ENCODE measurements at places on chromosomes 7 and 10.

GRCh38 chr10:106513352-106513771 lies 651.1 kb downstream of the SORCS1 start:
- no peak for DNase-seq

GRCh38 chr7:114182837-114183236 lies 231.8 kb upstream of the FOXP2 start:
- no peak for DNase-seq

DNA sequence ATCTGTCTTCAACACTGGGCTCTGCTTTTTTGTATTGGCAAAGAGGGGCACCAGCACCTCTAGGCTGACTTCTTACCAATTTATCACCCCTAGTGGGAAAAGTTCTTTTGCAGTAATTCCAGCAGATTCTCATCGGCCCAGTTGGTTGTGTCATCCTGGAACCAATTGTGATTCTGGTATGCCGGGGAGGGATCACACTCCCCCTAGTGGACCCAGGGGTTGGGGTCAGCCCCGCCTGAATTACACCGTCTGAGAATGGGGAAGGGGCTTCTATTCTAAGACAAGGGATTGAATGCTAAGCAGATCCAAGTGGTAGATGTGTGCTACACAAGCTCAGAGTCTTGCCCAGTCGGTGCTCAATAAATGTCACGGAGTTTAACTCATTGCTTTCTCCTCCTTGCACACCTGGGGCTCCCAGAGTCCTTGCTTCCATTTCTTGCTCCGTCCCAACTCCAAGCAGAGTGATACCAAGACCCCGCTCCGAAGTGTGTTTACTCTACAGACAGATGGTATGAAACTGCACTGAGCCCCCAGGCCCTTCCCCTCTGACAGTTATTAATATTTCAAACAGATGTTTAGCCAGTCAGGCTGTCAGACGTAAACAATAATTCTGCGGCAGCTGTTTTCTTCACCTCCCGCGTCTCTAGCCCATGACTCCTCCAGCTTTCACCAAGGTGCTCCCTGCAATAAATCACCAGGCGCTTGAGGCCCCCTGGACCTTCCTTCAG lies 71.9 kb downstream of the C10orf105 start:
- no peak for DNase-seq

DNA sequence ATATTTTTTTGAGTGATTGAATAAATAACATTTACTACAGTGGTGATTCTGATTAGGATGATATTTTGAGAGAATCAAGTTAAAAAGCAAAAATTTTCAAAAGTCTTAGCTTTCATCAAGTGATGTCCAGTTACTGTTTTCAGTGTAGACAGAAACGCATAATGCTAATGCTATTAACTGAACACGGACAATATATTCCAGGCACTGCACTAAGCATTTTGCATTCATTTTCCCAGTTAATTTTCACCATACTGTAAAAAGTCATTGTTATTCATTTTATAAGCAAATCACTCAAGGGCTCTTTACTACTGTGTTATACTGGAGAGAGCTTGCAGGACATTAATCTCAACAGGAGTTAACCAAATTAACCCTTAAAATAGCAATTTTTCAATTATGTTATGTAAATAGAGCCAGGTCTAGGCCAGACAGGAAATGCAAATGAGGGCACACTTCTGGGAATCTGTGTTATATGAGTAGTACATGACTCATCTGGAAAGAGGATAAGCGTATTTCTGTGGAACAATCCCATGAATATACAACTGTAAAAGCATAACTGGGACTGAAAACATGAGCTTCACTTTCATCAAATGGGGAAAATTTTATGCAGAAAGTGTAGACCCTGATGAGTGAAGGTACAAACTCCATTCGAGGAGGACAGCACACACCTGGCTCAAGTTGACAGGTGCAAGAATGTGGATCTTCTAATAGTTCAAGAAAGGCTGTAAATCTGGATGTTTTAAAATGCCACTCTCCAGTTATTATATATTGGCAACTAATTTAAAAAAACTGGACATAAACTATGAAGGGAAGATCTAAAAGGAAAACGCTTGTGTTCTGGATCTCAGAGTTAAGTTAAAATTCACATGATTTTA lies 75.4 kb downstream of the ANK3 start:
- DNase-seq: no peak

DNA sequence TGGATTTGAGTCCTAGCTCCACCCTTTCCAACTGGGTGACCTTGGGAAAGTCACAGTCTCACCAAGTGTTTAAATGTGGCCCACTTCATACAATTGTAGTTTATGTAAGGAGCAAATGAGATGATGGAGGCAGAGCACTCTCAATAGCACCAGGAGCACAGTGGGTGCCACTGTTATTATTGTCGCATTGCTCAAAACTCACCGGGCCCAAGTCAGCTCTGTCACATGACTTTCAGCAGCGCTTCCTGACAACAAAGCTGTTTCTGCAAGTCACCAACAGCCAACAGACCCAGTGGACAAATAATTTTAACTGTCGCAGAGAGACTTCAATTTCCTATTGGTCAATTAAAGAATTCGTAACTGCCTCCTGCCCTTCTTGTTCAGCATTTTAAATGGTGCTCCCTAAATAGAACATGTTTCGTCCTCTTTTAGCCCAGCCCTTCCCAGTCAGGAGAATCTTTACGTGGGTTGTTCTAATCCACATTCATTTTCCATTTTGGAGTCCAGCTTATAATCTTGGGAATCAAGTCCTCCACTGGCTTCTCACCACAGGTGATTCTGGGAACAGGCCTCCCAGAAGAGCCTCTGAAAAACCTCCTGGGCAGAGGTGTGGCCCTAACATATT lies 415.6 kb upstream of the NPVF start:
- no peak for DNase-seq

DNA sequence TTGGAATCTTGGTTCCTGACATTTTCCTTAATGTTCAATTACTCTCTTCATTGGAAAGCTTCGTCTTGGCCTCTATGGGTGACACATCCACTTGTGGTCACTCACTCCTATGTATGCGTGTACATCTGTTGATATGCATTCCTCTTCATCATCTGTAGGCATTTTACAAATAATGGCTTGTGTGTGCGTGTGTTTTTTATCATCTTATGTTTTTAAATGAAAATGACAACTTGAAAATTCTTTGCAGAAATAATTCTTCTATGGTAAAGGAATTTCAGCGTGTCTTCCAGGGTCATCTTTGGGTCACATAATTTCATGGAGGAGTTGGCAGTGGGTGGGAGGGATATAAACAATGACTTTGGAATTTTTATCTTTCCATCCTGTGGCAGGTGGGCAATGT lies 925.1 kb downstream of the LRMDA start:
- DNase-seq: no peak

GRCh38 chr10:131722525-131723264 lies 178.1 kb upstream of the PPP2R2D start:
- no peak for DNase-seq

DNA sequence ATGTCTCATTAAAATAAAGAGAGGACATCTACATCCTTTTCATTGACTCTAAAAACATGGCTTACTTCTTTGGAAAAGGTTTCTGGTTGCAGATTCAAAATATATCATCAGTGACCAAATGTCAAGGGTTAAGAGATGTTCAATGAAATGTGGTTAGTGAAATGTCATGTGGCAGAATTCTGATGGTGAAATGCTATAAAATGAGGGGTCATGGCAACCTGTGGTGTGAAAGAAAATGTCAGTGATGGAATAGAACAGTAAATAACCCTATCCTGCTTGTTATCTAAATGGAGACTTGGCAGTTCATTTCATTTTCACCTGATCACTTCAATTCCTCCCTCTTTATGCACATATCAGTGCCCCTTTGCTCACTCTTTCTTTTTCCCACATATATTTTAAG lies 79.4 kb downstream of the TFPI2 start:
- no peak for DNase-seq

DNA sequence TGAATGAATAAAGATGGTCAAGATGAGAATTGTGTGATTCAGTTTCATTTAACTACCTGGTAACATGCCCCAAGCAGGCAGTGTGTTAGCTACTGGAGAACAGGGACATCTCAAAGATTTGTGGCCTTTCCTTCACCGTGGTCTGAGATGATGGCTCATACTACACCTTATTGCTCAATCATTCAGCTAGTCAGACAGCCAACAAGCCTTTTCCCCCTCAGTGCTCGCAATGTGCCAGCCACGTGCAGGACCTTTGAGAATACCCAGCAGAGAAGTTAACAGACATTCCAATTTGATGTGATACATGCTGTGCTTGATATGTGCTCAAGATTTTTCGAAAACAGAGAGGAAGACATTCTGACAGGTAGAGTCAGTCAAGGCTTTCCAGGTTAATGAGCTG lies 562.8 kb downstream of the SUGCT start:
- no peak for DNase-seq

DNA sequence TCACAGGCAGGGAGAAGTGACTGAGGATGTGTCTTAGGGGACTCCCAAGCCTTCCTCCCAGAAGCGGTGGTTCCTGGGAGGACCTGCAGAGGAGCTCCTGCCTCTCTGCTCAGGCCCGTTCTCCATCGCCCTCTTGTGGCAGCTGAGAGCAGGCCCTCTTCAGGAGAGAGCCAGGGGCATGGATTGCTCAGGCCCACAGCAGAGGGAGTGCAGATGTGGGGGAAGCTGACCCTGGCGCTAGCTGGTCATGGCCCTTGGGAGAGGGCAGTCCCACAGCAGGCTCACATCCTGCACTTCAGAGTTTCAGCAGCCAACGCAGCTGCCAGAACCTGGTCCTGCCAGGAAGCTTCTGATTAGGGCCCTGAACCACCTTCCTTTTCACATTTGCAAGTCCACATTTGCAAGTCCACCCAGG lies 94.8 kb upstream of the TARP start:
- peak; percentile 81 for DNase-seq

DNA sequence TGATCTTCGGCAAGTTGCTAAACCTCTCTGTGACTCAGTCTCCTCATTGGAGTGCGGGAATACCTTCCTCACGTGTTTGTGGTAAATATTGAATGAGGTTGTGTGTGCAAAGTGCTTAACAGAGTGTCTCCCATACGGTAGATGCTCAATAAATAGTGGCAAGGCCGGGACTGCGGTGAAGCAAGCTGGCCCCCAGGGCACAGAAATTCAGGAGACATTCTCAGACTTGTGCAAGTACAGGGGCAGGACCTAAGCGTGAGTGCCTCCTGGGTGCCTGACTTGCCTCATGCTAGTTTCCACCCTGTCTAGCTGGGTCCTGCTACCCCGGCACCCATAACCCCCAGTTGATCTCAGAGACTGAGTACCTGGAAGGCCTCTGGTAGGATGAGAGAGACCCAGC lies 97.8 kb downstream of the CDH23 start:
- no peak for DNase-seq

GRCh38 chr7:1690359-1690958 lies 20.4 kb downstream of the ELFN1 start:
- no peak for DNase-seq

DNA sequence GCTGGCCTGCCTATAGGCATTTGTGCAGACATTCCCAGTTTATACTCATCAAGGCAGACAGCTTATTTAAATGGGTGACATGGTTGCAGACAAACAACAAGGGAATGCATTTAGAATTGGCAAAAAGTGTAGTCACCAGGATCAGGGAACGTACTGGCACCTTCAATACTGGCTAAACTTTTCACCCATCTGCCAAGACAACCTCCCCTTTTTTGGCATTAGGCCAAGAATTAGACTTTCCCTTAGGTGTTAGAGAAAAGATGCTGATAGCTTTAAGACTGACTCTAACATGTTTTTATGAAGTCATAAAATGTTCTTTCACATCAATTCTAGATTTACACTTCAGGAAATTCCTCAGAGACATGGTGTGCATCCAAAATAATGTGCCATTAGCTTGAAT lies 365.9 kb downstream of the PHTF2 start:
- no peak for DNase-seq

DNA sequence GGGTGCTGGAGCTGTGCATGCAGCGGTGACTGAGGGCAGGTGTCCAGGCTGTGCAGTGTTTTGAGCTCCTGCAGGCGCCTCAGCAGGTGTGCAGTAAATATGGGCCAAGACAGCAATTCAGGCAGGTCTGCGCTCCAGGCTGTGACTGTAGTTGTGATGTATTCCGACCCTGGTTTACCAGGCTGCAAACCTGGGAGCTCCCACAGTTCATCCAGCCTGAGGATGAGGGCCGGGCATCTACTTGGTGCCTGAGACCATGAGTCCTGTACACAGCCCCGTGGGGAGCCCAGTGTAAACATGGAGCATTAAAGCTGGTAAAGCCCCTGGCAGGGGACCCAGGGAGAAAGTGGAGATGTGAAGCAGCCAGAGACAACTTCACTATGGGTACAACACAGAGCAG lies 82.8 kb downstream of the VOPP1 start:
- DNase-seq: no peak

- DNase-seq: no peak
Measured at GRCh38 chr7:129902788-129903422, 49.9 kb downstream of the UBE2H start.

GRCh38 chr7:102834999-102835398 lies 77.8 kb upstream of the LRRC17 start:
- no peak for DNase-seq

Data from T-helper 2 cell (primary cell).